ENCODE measurements at places on chromosomes 16 and 17.

DNA sequence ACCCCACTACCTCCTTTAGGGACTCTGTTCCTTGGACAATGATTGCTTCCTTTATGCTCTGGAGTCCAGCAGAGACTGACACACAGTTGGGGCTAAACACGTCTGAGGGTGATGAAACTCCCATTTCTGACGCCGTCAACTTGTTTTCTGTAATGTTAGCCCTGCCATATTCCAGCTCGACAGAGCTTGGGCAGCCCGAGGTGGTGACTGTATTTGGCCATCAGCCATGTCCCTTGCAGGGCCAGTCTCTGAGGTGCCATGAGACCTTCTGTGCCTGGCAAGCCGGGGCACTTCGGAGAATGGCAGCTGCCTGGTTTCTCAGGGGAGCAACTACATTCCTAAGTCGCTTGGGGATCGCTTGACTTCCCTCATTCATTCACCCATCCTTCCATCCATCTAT lies 278.9 kb upstream of the TNRC6C start:
- no peak for DNase-seq

DNA sequence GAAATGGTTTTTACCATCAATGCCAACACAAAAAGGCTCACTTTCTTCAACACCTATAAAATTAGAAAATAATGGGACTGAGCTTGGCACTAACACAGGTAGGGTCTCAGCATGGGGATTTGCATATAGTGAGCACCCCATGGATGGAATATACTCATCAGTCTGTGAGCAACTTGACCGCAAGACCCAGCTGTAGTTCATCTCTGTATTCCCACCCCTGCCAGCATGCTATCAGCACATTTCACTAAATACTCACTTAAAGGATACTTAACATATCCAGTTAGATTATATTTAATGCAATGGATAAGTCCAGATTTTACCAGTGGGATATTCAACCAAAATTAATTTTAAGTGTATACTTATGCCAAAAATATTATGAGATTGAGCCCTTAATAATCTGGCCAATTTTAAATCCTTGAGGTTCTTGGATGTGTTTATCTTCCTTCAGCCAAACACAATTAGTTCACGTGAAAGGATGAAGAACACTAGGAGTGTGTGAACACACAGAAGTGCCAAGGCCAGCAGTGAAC lies 66.7 kb downstream of the C16orf95 start:
- no peak for DNase-seq

GRCh38 chr16:2675021-2675420 lies 7.3 kb upstream of the KCTD5 start:
- no peak for DNase-seq

DNA sequence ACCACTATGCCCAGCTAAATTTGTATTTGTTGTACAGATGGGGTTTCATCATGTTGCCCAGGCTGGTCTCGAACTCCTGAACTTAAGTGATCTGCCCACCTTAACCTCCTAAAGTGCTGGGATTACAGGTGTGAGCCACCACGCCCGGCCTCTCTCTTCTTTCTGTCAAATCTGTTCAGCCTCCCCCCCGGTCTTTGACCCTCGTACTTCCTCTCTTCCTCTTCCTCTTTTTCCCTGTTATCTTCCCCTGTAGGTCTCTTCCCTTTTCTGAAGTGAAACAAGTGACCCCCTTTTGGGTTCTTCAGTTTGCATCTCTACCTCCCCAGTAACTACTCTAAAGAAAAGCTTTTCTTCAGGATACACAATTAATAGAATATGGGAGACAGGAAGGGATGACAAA lies 31.7 kb upstream of the DHX40 start:
- DNase-seq = no peak

DNA sequence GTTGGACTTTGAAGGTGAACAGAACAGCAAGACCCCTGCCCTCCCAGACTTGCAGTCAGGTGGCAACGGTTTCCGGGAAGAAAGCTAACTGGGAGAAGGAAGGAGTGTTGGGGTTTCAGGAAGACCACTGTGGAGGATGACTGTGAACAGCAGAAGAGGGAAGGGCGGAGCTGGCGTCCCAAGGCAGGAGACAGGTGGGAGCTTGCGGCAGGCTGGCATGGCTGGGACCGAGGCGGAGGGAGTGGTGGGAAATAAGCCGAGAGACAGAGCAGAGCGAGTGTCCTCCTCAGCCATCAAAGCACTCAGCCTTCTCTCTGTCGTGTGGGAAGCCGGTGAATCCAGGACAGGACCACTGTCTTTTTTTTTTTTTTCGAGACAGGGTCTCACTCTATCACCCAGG lies 108.5 kb upstream of the CACNG5 start:
- DNase-seq = no peak

- no peak for DNase-seq
These were observed 21.5 kb upstream of the PHB1 start for GRCh38 chr17:49436174-49436573.

GRCh38 chr17:38994026-38994425 lies 26.8 kb upstream of the FBXO47 start:
- DNase-seq = no peak

DNA sequence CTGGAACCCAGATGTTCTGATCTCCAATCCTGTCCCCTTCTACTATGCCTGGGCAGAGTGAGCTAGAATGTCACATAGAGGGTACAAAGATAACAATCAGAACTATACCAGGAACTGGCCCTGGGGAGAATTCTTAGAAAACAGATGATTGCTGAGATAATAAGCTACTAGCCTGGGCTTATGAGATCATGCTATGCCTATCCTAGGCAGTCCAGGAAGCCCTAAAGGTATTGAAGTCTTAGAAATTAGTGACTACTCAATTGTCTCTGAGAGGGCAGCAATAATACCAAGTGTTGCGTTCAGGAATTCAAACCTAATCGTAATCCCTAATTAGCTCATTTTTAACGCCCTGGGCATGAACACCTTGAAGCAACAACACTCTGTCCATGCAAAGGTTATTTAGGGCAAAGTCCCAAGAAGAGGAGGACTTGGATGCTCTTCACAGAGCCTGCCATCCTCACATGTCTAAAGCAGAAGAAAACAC lies 77.1 kb downstream of the MMD start:
- no peak for DNase-seq

- DNase-seq = no peak
These were observed 26.2 kb downstream of the NSMCE1 start for GRCh38 chr16:27242398-27242797.

GRCh38 chr16:67283039-67283825 lies 3.9 kb downstream of the PLEKHG4 start:
- peak; percentile 32 for DNase-seq
